NCI-H187 treated with DMSO at 0.1 percent for 48 hours (cell line): ENCODE measurements at places on chromosomes 7 and 10.

DNA sequence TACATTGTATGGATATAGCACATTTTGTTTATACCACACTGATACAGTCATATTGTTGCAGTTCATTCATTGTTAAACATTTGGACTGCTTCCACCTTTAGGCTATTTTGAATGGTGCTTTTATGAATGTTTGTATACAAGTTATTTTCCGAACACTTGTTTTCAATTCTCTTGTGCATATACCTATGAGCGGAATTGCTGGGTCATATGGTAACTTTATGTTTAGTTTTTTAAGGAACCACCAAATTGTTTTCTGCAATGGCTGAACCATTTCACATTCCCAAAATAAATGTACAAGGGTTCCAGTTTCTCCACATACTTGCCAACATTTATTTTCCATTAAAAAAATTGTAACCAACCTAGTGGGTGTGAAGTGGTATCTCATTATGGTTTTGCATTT is 4.0 kb upstream of the EXOC4 start:
- DNase-seq: no peak

DNA sequence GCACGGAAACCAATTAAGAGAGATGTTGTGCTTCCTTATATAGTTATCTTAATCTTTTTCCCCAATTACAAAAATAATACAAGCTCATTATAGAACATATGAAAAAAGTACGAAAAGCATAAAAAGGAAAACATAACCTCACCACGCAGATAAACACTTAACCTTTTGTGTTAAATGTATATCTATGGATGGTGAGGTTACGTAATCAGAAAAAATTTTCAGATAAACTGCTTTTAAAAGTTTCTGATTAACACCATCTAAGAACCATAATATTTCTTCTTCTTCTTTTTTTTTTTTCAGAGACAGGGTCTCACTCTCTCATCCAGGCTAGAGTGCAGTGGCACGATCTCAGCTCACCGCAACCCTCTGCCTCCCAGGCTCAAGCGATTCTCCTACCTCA is 49.2 kb upstream of the SPOCK2 start:
- no peak for DNase-seq

DNA sequence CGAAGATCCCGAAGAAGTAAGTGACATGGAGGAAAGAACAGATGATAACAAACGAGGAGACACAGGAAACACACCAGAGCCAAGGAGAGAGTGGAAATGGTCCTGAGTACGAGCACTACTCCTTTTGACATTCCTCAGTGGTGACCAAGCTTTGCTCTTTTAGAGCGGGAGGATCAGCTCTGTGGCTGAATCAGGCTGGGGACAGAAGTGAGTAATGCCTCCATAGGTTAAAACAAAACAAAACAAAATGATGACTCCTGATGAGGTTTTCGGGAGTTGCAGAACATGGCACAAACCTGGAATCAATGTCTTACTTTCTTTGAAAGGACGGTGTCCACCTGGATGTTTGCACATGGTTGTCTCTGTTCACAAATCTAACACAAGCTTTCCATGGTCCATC is 30.3 kb upstream of the TCF7L2 start:
- DNase-seq: no peak

DNA sequence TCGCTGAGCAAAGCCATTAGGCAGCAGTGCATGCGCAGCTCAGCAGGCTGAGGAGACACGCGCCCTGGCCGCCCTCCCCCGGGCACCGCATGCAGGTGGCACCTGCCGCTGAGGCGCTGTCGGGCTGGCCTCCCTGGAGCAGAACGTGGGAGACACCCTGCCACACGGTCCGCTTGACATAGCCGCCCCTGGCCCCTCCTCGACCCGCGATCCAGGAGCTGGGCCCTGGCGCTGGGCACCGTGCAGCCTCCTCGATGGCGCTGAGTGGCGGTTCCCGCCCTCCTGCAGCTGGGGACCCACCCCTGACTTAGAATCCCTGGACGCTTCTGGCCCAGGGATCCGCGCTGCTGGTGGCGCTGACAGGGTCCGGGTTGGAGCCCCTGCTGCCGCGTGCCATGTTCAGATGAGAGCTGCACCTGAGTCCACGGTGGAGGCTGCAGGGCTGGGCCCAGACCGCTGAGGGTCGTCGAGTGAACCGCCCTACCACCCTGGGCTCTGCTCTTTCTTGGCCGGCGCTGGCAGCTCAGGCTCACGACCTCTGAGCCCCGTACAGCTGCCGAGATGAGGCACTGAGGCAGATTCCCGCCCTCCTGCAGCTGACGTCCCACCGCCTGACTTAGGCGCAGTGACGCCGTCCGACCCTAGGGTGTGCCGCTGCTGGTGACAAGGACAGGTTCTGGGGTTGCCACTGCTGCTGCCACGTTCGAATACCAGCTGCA is 116.8 kb downstream of the OR13A1 start:
- no peak for DNase-seq

DNA sequence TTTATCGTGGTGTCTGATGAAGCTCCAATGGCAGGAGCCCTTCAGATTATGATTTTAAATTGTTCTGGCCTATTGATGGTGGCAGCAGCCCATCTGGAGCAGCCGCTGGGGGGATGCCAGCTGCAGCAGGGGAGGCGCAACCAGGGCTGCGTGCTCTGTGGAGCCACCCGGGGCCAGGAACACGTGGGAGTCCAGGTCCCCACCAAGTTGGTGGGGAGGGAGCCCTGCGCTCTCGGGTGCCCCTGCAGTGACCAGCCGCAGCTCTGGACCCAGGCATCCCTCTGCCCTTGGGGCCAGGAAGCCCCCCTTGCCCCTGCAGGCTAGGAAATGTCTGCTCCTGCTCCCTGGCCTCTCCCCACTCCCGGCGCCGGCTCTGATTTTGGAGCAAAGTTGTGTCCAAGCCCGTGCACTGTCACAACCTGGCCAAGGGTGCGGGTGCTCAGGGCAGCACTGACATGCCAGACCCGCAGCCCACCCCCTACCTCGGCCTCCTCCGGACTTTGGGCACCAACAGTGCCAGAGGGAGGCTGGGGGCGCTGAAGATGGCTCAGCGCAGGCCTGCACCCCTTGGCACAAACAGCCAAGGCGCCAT is 147.2 kb upstream of the ADO start:
- DNase-seq: no peak

DNA sequence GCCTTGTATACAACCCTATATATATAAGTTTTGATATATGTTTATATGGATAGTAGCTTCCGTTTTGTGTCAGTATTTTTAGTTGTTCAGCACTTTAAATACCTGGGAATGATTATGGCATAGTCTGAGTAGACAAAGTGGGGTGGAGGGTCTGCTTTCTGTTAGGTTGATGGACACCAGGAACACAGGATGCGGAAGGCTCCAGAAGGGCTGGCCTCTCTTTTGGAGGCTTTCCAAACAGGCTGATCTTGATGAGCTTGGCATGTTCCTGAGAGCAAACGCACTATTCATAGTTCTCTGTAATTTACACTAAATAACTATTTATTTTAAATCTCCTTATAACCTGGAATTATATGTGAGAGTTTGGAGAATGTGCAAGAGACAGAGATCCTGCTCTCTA is 12.7 kb downstream of the AKR1E2 start:
- no peak for DNase-seq

- no peak for DNase-seq
Observed at GRCh38 chr10:126270111-126270510, 118.2 kb downstream of the ADAM12 start.

GRCh38 chr7:1027242-1028043 is 16.9 kb upstream of the GPR146 start:
- DNase-seq: no peak

GRCh38 chr10:3548076-3548475 is 236.9 kb downstream of the KLF6 start:
- DNase-seq: no peak

DNA sequence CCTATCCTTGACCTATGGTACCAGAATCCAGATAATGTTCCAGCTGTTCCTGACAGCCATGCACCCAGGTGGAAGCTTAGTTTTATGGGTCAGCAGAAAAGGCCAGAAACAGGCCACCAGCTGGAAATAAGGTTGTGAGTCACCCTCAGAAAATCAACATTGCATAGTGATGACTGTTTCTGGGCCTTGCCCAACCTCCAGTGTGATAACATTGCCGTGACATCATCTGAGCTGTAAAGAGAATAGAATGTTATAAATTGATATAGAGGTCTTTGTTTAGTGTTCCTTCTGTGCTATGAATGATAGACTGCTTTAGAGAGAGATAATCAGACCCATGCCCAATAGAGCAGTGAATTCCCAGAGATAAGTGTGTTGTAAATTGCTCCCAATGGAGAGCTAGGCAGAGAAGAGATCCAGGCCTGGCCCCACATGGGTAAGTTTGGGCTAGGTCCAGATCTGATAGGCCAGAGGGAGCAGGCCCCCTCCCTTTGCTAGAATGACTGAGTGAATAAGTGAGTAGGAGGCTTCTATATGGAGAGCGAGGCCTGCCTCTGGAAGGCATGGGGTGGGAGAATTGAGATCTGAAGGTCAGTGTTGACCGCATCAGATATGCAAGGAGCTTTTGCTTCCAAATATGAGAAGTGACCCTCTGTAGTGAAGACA is 14.2 kb upstream of the HPS1 start:
- no peak for DNase-seq

GRCh38 chr10:85318809-85319807 is 990.7 kb downstream of the CCSER2 start:
- DNase-seq: no peak

- DNase-seq: no peak
Observed at GRCh38 chr7:24390376-24391157, 106.6 kb downstream of the NPY start.

DNA sequence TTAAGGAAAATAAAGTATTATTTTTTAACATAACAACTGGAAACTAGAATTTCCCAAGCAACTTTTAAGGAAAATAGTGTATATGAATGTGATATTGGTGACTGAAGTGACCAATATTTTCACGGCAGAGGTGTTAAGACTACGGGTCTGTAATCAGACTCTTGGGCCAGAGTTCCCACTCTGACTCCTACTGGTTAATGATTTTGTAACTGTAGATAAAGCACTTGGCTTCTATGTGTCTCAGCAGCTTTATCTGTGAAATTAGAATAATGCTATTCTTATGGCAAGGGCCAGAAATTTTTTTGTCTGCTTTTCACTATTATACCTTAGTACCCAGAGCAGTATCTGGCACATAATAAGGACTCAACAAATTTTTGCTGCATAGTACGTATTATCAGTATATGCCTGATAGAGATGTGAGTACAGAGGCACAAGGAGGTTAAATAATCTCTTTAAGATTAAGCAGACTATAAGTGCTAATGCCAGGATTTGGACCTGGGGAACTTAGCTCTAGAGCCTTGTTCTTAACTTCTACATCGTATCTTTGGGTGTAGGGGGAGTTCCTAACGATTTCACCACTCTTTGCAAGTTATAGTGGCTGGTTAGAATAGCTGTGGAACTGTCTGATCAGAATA is 186.1 kb upstream of the SLC26A5 start:
- DNase-seq: no peak

DNA sequence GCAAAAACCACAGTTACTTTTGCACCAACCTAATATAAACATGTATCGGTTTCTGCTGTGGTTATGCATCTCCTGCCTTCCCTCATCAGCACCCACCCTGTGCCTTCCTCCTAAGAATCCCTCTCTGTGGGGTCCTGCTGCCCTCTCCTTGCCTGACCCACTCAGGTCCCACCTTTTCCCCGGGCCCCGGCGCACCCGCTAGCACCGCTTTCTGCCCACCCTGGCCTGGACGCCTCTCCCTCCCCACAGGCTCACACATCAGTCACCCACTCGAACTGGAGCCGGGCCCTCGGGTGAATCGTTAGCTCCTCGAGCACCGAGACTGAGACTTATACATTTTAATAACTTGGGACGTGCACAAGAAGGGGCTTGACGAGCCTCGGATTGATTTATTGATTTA is 110.5 kb downstream of the ADARB2 start:
- no peak for DNase-seq

- no peak for DNase-seq
Observed at GRCh38 chr10:57222603-57223002, 861.5 kb upstream of the ZWINT start.

GRCh38 chr7:38760226-38760625 is 129.1 kb upstream of the AMPH start:
- no peak for DNase-seq

GRCh38 chr7:104231054-104232046 is 23.5 kb upstream of the ORC5 start:
- peak; percentile 9 for DNase-seq

- DNase-seq: no peak
Observed at GRCh38 chr10:81479316-81479715, 395.7 kb upstream of the NRG3 start.
